ENCODE measurements at places on chromosomes 1 and 21.

GRCh38 chr1:81414488-81415015 lies 386.2 kb upstream of the ADGRL2 start:
- DNase-seq: peak; percentile 58

GRCh38 chr21:44944596-44944995 lies 4.8 kb downstream of the SLX9 start:
- no peak for DNase-seq

DNA sequence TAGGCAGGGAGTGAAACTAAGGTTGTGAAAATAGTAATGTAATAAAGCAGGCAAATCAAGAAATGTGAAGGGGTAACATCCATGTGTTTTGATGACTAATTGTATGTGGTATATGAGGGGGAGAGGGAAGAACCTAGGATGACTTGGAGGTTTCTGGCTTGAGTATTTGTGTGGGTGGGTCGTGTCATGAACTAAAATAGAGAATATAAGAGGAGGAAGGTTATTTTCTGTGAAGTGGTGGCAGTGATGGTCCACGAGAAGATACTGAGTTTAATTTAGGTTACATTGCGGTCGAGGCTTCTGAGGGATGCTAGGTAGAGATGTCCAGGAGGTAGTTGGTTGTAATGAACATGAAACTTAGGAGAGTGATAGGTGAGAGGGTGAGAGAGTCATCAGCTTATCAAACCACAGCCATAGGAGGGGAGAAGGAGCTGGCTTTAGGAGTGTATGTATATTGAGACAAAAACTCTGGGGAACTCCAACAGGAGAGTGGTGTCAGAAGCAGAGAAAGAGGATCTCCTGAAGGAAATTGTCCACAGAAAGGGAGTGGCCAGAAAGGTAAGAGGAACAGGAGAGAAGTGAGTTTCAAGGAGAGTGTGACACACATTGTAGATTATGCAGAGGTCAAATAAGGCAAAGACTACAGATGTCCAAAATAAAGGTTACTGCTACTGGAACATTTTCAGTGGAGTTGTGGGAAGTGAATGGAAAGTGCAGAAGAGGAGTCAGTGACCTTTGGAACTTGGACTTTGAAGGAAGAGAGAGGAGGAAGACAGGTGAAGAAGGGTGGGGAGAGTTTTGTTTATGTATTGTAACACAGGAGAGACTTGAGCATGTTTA lies 89.0 kb upstream of the MACF1 start:
- peak; percentile 90 for DNase-seq

DNA sequence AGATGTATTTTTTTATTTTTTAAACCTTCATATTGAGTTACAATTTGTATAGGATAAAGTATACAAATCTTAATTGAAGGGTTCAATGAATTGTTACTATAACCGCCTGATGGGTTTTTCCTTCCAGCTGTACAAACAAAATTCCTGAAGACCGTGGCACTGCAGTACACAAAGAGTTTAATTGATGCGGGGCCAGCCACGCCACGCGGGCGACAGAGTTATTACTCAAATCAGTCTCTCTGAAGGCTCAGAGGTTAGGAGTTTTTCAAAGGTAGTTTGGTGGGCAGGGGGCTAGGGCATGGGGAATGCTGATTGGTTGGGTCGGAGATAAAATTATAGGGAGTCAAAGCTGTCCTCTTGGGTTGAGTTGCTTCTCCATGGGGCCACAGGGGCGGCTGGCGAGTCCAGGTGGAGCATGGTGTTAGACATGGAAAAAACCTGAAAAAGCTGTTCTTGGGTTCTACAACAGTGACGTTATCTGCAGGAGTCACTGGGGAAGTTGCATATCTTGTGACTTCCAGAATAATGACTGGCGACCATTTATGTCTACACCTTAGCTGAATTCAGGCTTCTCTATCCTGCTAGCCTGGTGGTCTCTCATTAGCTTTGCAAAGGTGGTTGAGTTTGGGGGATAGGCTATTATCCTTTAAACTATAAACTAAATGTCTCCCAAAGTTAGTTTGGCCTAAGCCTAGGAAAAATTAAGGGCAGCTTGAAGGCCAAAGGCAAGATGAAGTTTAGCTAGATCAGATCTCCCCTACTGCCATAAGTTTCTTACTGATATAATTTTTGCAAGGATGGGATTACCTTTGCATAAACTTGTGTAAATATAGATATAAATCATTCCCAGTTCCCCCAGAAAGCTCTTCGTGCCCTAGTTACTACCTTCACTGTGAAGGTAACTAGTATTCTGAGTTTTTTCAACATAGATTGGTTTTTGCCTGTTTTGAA lies 13.0 kb upstream of the TMEM9 start:
- DNase-seq: no peak

GRCh38 chr1:27057389-27057788 lies 44.7 kb upstream of the TENT5B start:
- no peak for DNase-seq

GRCh38 chr1:155962599-155963211 lies 15.6 kb downstream of the ARHGEF2 start:
- DNase-seq: peak; percentile 62

GRCh38 chr1:116735246-116735645 lies 19.0 kb upstream of the CD2 start:
- no peak for DNase-seq

GRCh38 chr1:154581766-154582165 lies 14.2 kb downstream of the CHRNB2 start:
- DNase-seq: no peak

GRCh38 chr1:41380979-41381691 lies 19.9 kb downstream of the FOXO6 start:
- no peak for DNase-seq

GRCh38 chr1:245748646-245749045 lies 593.9 kb downstream of the KIF26B start:
- no peak for DNase-seq

- DNase-seq: no peak
These were observed 164.1 kb downstream of the BRINP2 start for GRCh38 chr1:177334903-177335302.

- no peak for DNase-seq
These were observed 3.9 kb downstream of the C1orf56 start for GRCh38 chr1:151051356-151052009.

DNA sequence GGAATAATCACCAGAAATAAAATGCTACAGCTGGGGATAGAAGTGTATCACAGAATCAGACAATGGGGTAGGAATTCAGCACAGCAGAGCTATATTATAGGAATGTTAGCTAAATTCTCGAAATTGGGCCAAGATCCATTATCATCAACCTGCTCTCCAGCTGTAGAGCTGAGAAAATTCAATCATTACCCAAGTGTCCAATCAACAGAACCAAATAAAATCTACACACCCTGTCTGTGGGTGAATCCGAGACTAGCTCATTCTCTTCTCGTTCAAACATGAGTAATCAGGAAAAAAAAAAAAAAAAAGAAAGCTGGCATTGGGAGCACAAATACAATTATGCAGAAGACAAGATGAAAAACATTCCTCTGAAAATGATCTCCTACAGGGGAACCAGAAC lies 119.2 kb downstream of the CDC7 start:
- peak; percentile 38 for DNase-seq

DNA sequence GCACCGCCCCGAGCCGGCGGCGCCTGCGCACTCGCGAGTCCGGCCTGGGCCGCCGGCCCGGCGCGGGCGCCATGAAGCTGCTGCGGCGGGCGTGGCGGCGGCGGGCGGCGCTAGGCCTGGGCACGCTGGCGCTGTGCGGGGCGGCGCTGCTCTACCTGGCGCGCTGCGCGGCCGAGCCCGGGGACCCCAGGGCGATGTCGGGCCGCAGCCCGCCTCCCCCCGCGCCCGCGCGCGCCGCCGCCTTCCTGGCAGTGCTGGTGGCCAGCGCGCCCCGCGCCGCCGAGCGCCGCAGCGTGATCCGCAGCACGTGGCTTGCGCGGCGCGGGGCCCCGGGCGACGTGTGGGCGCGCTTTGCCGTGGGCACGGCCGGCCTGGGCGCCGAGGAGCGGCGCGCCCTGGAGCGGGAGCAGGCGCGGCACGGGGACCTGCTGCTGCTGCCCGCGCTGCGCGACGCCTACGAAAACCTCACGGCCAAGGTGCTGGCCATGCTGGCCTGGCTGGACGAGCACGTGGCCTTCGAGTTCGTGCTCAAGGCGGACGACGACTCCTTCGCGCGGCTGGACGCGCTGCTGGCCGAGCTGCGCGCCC lies at the start of gene B3GALT6:
TSS of gene B3GALT6 (plus strand) at position 30 of the 588 bp plus-strand sequence. CDS start at position 72, 42 bp downstream.
- DNase-seq: no peak

GRCh38 chr1:248793592-248793991 lies 32.1 kb downstream of the SH3BP5L start:
- DNase-seq: no peak

- no peak for DNase-seq
These were observed 24.8 kb upstream of the OR2B11 start for GRCh38 chr1:247482747-247483146.

- no peak for DNase-seq
These were observed 24.9 kb upstream of the PARP1 start for GRCh38 chr1:226432586-226433340.

DNA sequence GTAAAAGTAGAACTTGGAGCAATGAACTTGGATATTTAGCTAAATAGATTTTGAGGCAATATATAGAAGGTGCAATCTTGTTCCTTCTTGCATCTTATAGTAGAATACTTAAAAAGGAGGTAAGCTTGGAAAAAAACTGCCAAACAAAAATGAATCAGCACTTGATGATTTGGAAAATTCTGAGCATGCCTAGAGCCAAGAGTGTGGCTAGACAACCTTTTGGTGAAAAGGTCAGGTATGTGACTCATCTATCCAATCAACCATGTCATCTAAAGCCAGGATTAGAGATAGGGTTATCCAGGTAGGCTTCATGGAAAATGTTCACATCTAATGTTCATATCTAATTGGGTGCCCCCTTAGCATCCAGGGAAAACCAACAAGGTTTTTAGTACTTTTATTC lies 515.0 kb downstream of the COL11A1 start:
- DNase-seq: no peak

GRCh38 chr1:101293461-101294051 lies 56.7 kb downstream of the S1PR1 start:
- DNase-seq: peak; percentile 41

- DNase-seq: no peak
These were observed 91.1 kb downstream of the STUM start for GRCh38 chr1:226639631-226640061.

GRCh38 chr1:62341615-62342014 lies 22.4 kb upstream of the KANK4 start:
- no peak for DNase-seq

DNA sequence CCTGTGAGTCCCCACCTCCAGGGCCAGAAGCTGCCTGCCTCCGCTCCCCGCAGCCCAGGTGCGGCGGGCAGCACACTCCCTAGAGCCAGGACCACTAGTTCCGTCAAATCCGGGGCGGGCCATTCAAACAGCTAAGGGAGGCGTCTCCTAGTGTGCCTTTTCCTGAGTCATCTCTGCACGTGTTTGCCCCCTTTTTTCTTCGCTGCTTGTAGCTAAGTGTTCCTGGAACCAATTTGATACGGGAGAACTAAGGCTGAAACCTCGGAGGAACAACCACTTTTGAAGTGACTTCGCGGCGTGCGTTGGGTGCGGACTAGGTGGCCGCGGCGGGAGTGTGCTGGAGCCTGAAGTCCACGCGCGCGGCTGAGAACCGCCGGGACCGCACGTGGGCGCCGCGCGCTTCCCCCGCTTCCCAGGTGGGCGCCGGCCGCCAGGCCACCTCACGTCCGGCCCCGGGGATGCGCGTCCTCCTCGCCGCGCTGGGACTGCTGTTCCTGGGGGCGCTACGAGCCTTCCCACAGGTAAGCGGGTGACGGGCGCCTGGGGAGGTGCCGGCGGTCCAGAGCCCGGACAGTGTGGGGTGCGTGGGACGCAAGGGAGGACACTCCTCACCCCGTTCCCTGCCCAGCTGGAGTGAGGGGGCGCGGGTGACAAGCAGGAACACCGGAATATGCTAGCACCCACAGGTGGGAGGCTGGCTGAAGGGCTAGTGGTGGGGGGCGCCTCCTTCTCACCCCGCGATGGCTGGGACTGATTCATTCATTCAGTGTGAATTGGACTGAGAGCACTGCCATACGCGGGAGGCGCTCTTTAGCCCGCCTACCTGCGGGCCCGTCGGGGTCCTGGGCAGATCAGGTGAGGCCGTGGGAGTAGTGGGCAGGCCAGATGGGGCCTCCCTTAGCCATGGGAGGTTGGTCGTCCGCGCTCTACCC lies at the start of gene TNFRSF8:
TSS of gene TNFRSF8 (plus strand) at position 163 of the 932 bp plus-strand sequence. CDS start at position 459, 296 bp downstream.
- peak; percentile 46 for DNase-seq

- no peak for DNase-seq
These were observed 325.6 kb downstream of the RRAGC start for GRCh38 chr1:38533772-38534472.

DNA sequence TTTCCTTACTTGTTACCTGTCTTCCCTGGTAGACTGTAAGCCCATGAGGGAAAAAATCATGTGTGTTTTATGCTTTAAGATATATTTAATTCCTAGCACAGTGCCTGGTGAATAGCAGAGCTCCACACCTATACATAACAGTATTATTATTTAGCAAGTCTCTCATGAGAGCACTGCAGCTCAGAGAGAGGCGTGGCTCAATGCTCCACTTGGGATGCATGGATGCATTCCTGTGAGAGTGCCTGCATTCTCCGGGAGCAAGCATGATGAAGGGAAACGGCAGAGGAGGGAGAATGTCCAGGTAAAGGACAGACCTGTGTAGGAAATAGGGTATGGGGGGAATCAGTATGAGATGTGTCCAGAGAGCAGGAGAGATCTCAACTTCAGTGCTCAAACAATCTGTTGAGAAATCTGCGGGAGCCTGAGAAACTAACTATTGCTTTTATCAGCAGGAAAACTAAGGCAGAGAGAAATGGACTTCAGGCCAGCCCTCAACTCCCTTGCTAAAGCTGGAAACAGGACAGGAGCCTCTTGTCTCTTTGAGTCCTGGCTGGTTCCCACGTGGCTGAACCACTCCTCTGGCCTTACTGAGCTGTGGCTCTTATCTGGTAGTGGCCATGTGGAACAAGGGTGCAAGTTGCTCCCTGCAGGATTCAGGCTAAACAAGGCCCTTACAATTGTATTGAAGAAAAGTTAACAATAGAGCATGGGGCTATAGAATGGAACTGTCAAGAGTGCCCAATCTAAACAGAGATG lies 113.1 kb downstream of the KCNN3 start:
- no peak for DNase-seq

DNA sequence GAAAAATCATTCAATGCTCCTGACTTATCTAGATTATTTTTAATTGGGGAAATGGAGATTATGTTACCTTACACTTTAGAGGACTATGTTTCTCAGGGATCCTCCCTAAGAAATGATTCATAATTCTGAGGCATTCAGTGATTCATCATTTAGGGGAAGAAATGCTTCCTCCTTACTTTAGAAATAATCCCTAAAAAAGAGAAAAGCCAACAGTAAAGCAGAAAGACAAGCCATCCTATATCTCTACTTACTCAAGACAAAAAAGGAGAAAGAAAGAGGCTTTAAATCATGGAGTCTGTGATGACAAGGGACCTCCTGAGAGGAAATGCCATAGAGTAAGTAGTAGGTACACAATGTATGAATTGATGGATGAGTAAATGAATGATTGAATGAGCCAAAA lies 137.0 kb downstream of the BRINP2 start:
- DNase-seq: peak; percentile 66

- peak; percentile 55 for DNase-seq
These were observed 13.0 kb downstream of the VANGL1 start for GRCh38 chr1:115654663-115655305.

- peak; percentile 51 for DNase-seq
These were observed 9.3 kb upstream of the TSNAX start for GRCh38 chr1:231519166-231519565.
